ENCODE measurements at places on chromosomes 3 and 15.

- DNase-seq, result no peak
Observed at GRCh38 chr3:56197991-56198390, 270.3 kb downstream of the ERC2 start.

GRCh38 chr3:158794206-158794605 lies 7.6 kb upstream of the MFSD1 start:
- no peak for DNase-seq

GRCh38 chr15:99475754-99476412 lies 89.9 kb upstream of the MEF2A start:
- DNase-seq, result no peak

GRCh38 chr3:45986303-45986982 lies 9.2 kb downstream of the FYCO1 start:
- no peak for DNase-seq

- no peak for DNase-seq
Observed at GRCh38 chr15:77118882-77119321, 48.0 kb upstream of the TSPAN3 start.

DNA sequence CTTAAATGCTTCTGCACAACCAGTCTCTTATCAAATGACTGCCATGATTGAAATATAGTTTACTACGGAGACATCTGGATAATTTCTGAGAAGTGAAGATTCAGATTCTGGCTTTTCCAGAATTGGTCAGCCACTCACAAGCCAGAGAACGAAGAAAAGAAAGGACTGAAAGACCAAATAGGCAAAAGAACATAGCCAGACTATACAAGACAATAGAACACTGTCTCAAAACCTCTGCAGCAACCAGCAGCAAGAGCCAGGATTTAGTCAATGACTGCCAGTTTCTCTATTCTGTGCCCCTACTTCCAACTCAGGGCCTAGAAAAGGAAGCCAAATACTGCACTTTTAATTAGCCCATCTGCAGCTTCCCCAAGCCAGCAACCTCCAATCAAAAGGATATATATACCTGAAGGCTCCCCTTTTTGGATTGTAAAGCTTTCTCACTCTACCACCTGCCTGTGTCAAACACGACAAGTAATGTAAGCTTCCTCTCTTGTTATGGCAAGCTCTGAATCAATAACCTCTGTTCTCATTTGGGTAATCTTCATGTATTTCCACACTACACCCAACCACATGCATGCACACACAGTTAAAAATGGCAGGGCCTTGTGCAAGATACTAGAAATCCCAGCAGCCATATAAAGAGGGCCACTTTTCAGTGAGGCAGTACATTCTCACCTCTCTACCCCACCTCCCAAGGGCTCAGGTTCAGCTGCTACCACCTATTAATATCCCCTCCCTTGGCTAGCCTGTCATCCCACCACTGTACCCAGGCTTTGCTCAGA lies 97.1 kb downstream of the ERC2 start:
- no peak for DNase-seq

GRCh38 chr15:63576441-63576840 lies 20.7 kb upstream of the FBXL22 start:
- no peak for DNase-seq

DNA sequence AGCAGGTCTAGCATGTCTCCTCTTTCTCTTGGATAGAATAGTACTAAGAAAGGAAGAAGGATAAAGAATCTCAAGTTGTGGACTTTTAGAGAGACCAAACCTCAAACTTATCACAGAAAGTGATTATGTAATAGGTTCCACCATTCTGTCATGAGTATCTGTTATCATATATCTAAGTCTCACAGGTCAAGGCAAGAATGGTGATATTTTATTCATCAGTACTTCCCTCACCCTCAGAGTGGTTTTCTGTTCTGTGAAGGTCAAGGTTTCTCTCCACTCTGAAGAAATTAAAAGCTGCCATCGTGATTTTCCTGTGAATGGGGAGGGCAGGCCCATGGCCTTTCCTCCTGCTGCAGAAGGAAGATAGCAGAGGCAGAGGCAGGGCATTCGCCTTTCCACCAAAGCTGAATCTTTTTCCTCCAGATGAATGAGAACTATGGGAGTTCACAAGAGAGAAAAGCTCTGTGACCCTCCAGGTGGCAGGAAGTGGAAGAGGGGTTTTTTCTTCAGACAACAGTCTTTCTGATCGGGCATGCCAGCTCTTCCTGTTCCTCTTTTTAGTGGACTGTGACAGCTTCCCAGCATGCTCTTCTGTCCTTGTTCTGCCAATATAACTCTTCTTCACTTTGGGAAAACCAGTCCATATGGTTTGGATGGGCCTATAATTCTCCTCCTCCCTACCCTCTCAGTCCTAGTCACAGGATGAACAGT lies 37.1 kb upstream of the CCK start:
- no peak for DNase-seq

DNA sequence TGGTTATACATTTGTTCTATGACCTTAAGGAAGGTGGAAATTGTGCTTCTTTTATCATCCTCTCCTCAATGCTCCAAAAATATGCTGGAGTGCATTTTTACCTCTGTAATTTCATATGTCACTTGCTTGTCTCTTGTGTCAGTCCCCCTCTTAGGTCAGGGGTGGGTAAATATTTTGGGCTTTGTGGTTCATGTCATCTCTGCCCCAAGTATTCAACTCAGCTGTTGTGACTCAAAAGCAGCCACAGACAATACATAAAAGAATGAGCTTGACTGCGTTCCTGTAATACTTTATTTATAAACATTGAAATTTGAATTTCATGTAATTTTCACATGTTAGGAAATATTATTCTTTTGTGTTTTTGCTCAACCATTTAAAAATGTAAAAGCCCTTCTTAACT lies 60.4 kb upstream of the SLC24A5 start:
- no peak for DNase-seq

DNA sequence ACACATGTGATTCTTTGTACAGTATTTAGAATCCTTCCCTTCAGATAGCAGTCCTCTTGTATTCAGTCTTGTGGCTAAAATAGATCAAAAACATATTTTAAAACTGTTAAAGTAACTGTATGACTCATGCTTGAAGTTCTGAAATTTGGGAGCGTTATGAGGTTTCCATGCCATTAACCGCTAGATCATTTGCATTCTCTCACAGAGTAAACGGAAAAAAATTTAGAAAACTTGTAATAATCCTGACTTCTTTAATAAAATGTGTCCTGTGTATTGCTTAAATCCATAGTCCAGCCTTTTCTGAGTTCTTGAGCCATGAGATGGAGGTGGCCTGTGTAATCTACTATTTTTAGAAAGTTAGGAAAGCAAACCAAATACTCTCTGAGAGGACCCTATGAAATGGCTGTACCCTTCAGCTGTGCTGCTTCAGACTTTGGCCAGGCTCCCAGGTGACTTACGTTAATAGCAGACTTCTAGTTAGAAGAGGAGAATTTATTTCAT lies 33.8 kb downstream of the MBNL1 start:
- no peak for DNase-seq

All from activated naive CD4-positive, alpha-beta T cell (primary cell).